NCI-H524 (cell line): ENCODE measurements at places on chromosomes 6 and 20.

DNA sequence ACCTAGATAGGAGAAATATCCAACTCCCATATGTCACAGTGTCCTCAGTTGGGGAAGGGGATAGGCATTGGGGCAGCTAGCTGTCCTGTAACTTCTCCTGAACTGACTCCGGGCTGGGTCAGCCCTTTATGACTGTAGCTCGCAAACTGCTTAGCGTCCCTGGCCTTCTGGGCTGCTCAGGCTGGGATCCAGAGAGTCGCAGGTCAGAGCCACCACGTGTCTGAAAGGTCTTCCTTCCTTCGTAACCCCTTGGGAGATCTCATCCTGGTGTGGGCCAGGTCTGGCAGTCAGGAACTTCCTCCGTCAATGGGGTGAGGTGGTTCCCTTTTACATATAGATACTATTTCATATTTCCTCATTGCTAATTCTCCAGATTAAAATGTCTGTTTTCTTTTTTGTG is 28.8 kb upstream of the HINT3 start:
- no peak for DNase-seq

GRCh38 chr6:1622220-1622850 is 12.6 kb downstream of the FOXC1 start:
- DNase-seq: no peak

GRCh38 chr20:12687476-12687875 is 321.3 kb upstream of the SPTLC3 start:
- peak; percentile 34 for DNase-seq

- DNase-seq: no peak
These were observed 10.2 kb downstream of the DNPH1 start for GRCh38 chr6:43219119-43219518.

- no peak for DNase-seq
These were observed 89.0 kb upstream of the CEP85L start for GRCh38 chr6:118740372-118740771.

- DNase-seq: peak; percentile 65
These were observed 448 bp upstream of the DDAH2 start for GRCh38 chr6:31729515-31729978.

GRCh38 chr6:48550603-48551002 is 439.6 kb upstream of the PTCHD4 start:
- DNase-seq: no peak

- no peak for DNase-seq
These were observed 322.1 kb downstream of the RNGTT start for GRCh38 chr6:88641178-88641903.

- no peak for DNase-seq
These were observed 205.3 kb upstream of the ASCC3 start for GRCh38 chr6:101086473-101086872.

GRCh38 chr6:167678102-167679101 is 148.3 kb upstream of the AFDN start:
- DNase-seq: peak; percentile 38

GRCh38 chr6:21496196-21496595 is 97.4 kb upstream of the SOX4 start:
- no peak for DNase-seq

- DNase-seq: no peak
These were observed 10.3 kb downstream of the KCNK5 start for GRCh38 chr6:39218868-39219567.

DNA sequence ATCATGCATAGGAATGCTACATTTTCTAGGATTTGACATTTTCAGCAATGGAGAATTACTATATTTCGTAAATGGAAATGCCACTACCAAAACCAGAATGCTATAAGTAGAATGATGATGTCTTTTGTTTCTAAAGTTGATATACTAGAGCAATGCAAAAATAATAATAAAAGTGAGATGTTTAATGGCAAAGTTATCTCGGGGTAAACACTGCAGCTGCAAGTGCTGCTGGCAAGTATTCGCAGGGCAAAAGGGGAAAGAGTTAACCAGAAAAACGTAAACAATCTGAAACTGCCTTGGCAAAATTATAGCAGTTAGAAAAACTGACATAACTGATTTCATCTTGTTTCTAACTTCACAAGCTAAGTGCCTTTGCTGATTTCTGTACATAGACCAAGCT is 45.5 kb upstream of the FILIP1 start:
- no peak for DNase-seq

- DNase-seq: no peak
These were observed 16.5 kb upstream of the SH3BGRL2 start for GRCh38 chr6:79614326-79615305.

DNA sequence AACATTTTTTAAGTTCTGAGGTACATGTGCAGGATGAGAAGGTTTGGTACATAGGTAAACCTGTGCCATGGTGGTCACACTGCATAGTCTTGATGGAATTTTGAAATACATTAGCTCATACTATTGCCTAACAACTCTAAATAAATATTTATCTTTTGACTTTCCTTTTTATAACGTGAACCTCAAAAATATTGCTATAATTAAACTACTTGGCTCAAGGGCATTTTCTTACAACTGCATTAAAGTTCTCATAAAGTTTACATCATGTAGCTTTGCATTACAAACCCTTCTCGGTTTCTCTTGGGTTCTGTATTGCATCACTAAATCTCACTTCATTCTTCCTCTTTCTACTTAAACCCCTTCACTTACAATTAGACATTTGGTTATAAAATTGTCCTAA is 636.0 kb upstream of the PTCHD4 start:
- DNase-seq: no peak

DNA sequence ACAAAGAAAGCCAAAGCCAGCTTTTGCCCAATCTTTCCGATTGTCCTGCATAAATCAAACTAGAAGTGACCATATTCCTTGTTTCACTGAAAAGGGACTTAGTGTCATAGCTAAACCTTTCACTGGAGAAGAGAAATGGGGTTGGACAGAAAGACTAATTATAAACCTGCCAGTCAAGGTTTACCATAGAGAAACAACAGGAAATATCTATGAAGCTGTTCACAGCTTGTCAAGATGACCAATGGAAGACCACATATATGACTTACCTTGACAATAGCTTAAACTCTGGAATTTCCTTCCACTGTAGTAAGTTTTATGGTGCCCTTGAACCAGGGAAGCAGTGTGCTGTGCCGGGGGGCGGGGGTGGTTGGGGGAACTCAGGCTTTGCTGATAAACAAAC is 107.7 kb upstream of the PHACTR1 start:
- DNase-seq: no peak
